ENCODE measurements at places on chromosomes 16 and 17. TPM values are rescaled to one million over a fixed set of nuclear protein-coding genes. Genes with fewer than 3 reads are reported as not detected.
A peak's percentile ranks its signal among the peaks of the same experiment; 100 is the strongest.

The CLEC18A gene
- polyA plus RNA-seq: 0.64 TPM

The IGFALS gene
- 0.63 TPM for polyA plus RNA-seq

The ELMO3 gene
- 1.2 TPM for polyA plus RNA-seq

The CIAO2B gene
- polyA plus RNA-seq: 40.1 TPM

The TNFRSF17 gene
- polyA plus RNA-seq: 0.19 TPM

The KRTAP4-3 gene
- polyA plus RNA-seq: not detected

The VWA3A gene
- polyA plus RNA-seq: 0.15 TPM

The TEKT1 gene
- not detected for polyA plus RNA-seq

The MMP2 gene
- polyA plus RNA-seq: 483 TPM

The SCGB1C2 gene
- polyA plus RNA-seq: not detected

GRCh38 chr16:90022209-90023077 lies 3.2 kb upstream of the DBNDD1 start:
- peak; percentile 92 for DNase-seq

- no peak for DNase-seq
Observed at GRCh38 chr17:81020767-81021497, 14.0 kb upstream of the BAIAP2 start.

GRCh38 chr17:49498029-49498615 lies 3.0 kb downstream of the NGFR start:
- no peak for DNase-seq

DNA sequence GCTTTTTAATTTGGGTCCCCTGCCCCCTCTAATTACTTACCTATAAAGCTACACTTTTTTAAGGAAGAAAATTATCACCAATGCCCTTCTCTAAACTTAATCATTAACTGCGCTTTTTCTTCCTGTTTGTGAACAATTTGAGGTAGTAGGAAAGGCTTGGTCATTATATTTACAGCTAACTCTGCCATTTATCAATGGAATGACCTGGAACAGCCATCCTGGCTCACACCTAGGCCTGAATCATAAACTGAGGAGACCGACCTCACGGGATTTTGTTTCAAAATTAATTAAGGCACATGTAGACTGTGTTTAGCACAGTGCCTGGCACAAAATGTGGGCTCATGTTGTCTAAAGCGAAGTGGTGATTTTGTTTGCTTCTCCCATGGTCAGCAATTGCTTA lies 15.4 kb upstream of the DYNLRB2 start:
- DNase-seq: no peak

DNA sequence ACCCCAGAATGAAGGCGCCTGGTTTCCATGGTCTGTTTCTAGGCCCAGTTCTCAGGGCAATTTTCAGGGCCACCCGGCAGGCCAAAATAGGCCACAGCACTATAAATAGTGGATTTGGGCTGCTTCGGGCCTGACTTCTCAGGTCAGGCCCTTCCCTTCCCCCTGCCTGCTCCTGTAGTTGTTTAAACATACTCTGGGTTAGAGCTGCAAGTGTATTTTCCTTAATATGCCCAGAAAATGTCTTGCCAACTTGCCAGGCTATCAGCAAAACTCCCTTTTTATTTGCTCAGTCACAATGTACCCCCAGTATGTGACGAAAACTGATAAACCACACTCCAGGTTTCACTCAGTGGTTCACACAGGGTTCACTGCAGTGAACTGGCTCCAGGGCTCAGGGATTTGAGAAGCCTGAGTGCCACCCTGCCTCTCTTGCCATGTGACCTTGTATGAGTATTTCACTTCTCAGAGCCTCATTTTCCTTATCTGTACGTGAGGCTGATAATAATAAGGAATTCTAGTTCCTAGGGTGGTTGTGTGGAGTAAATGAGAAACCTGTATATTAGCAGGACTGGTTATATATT lies 76.5 kb downstream of the GPRC5B start:
- DNase-seq: no peak

GRCh38 chr16:58459344-58460218 lies 40.4 kb upstream of the NDRG4 start:
- DNase-seq: no peak

DNA sequence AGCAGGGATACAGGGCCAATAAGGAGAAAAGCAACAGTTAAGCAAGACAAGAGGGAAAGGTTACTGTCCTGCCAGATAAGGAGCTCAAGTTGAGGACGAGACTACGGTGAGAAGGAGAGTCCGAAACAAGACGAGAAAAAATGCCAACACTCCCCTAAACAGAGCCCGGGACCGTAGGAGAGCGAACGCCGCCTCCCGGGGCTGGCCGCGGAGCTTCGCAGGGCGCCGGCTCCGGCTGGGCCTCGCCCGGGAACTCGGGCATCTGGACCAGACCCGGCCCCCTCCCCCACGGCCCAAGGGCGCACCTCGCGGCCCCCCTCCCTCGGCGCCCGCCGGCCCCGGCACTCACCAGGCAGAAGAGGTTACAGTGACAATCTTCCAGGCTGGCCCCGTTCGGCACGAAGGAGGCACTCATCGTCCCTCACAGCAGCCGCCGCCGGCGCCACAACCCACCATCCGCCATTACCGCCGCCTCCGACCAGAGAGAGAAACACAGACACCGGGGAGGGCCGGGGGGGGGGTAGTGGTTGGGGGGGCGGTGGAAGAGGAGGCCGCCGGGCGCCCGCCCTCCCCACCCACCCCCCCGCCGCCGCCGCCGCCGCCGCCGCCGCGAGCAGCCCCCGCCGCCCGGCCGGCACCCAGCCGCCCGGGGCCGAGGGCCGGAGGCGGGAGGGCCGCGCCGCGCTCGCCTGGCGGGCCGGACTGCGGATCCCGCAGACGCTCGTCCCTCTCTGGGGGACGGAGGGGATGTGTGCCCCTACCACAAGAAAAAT lies at the start of gene MED13:
Gene MED13 (minus strand): TSS at position 488 of the 773 bp plus-strand sequence. CDS start 73 bp downstream, at position 415.
- peak; percentile 80 for DNase-seq

- DNase-seq: no peak
Observed at GRCh38 chr17:19014628-19015215, 10.2 kb upstream of the FAM83G start.

DNA sequence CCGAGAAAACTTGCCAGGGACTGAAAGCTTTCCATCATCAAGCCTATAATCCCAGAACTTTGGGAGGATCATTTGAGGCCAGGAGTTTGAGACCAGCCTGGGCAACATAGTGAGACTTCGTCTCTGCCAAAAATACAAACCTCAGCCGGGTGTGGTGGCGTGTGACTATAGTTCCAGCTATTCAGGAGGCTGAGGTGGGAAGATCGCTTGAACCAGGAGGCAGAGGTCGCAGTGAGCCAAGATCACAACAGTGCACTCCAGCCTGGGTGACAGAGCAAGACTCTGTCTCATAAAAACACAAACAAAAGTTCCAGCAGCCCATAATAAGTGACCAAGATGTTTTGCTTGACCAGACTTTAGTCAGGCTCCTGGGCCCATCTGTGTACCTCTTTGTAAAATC lies 1.9 kb downstream of the MEAK7 start:
- peak; percentile 23 for DNase-seq

DNA sequence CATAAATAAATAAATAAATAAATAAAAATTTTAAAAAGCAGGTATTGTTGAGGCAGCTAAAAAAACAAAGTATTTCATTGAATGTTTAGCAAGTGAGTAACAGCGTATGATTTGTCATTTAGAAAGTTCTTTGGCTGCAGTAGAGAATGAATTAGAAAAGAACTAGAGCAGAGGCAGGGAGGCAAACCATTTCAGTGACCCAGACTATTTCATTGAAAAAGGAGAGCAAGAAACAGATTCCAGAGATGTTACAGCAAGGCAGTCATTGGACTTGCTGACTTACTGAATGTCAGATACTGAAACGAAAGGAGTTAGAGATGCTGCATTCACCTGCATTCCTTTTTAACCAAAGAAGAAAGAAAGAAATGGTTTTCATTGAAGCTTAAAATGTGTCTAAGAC lies 105.5 kb upstream of the HLF start:
- no peak for DNase-seq

DNA sequence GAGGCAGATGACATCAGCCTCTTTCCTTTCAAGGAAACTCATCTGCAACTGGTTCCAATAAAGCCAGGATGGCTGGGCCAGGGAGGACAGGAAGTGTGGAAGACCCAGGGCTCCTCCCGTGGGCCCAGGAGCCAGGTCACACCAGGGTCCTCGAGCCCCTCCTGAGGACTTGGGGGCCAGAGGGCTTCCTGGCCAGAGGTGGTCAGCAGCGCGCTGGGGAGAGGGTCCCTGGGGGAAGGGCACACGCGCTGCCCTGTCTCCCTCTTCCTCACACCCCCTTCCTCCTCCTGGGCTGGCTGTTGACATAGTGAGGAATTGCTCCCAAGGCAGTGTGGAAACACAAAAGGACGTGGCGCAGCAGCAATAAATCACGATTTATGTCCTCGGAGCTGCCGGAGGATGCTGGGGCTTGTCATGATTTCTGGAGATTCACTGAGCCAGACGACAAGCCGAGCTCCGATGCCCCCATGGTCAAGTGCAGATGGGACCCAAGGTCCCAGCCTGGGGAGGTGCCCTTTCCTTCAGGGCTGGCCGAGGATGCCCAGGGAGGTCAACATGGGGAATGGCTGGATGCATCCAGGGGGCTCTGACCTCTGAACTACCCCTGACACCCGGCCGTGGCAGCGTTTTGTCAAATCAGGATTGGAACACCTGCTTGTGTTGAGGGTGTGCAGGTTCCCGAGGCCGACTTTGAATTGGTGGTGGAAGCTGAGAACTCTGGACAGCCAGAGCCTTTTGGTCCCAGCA lies 152.6 kb downstream of the IRF8 start:
- no peak for DNase-seq

DNA sequence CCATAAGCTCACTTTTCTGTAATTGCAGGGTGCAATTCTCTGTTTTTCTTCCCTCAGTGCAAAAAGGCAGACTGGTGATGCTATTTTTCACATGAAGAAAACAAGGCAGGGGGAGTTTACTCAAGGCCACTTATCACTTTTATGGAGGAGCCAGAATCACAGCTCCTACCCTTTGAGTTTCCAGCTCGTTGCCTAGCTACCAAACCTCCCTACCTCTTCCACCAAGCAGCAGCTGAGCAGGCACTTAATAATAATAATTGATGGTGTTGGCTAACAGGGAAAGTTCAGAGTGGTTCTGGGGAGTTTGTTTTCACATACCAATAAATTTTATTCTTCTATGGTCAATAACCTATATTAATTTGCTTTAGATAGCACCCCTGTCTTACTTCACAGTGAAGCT lies 31.9 kb upstream of the MPHOSPH6 start:
- DNase-seq: no peak

DNA sequence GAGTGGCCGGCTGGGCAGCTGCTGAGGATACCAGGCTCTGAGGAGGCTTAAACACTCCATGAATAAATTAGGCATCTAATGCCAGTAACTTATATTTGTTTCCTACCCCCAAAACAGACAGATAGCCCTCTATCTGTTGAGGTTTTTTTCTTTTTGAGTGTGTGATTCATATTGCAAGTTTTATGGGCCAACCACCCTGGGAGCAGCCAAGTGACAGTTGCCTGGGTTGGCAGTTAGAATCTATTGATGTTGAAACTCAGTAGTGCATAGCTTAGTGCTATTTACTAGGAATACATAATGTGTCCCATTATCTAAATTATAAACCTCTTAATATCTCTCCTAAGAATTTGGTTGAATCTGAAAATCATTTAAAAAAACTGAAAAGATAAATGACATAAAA lies 397.4 kb downstream of the CA10 start:
- DNase-seq: no peak

GRCh38 chr17:19501219-19501618 lies 32.4 kb upstream of the SLC47A1 start:
- no peak for DNase-seq

DNA sequence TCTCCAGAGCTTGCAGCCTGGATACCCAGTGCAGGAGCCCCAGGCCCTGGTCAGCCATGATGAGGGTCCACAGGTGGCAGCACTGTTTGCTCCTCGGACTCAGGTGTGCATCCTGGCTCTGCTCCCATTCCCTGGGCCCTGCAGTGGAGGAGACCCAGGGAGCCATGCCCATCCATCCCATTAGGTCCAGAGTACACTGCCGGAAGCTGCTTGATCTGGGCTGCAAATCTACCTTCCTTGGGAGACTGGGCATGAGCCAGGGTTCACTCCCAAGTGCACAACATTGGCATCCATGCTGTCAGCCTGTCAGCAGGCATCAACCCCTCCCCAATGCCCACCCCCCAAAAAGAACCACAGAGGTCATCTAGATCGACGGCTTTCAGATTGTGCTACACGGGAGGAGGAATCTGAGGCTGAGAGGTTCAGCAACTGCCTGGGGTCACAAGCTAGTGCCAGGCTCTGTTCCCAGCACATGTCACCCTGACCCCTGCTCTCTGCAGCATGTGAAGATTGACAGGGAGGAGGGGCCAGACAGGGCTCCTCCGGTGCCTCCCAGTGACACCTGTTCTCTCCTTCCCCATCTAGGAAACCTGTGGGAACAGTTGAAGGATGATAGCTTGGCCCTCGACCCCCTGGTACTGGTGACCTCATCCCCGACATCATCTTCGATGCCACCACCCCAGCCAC lies 15.7 kb downstream of the UNC119 start:
- no peak for DNase-seq

DNA sequence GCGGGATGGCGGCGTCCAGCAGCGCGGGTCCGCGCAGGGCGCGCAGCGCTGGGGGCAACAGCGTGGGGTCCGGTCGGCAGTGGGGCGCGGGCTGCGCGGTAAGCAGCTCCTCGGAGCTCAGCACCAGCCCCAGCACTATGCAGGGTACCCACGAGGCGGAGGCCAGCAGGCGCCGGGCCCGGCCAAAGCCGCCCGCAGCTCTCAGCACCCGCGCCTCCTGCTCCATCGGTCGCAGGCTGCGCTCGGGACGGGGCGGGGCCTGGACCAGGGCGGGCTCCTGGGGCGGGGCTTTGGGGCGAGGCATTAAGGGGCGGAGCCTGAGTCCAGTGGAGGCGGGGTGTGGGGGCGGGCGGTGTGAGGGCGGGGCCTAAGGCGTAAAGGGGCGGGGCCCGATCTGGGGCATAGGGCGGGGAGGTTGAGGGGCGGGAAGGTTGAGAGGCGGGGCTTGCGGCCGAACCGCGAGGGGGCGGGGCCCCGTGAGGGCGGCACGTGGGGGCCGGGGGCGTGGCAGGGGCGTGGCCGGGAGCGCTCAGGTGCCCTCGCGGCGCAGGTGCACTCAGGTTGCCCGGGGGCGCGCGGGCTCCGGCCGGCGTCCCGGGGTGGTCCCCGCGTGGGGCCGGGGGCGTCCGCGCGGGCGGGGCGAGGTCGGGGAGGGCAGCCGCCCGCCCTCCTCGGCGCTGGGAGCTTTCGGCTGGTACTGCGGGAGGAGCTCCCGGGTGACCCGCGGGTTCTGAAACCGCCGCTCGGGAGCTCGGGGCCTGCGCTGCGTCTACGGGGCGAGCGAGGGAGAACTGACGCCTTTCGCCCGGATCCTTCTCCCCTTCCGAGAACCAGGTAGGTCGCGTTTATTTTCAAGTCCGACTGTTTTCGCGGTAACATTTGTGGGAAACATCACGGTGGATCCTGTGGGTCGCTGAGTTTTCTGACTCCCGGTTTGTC lies 1.4 kb upstream of the SLC22A31 start:
- peak; percentile 90 for DNase-seq

DNA sequence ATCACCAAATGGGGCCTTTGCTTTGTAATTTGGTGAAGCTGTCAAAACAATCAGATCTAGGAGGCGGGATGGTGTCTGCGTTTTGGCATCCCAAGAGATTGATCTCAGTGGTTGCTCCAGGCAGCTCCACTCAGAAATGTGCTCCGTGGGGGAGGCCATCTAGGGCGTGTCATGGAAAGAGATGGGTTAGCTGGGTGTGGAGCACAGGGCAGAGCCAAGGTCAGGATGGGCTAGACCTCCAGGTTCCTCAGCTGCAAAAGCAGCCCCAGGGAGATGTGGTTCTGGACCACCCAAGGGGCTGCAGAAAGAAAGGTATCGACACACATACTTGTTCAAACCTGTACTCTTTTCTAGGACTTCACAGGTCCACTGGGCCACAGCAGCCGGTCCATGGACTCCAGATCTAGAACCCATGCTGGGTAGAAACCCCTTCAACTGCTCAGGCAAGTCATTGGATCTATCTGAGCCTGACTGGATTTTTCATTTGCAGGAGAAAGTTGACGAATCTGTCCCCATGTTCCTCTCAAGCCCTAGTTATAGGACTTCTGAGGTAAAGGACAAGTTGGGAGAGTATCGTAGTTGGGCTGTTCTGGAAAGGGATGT lies 270.2 kb upstream of the RPL38 start:
- no peak for DNase-seq

Measured in ovary (tissue), 10 donors.